ENCODE measurements at places on chromosomes 7 and 10. TPM values are rescaled to one million over a fixed set of nuclear protein-coding genes. Genes with fewer than 3 reads are reported as not detected.

Gene TMEM176B
- polyA plus RNA-seq, result 0.53 TPM

- no peak overlapping the region for H3K4me3 ChIP-seq
- peaks cover 3% of the 10 kb centered on the region for H3K27me3 ChIP-seq
- H3K36me3 ChIP-seq, result no peaks in the 10 kb centered on the region
- no peak for DNase-seq
- no peaks in the 10 kb centered on the region for H3K4me1 ChIP-seq
- H3K27ac ChIP-seq, result no peak overlapping the region
These were observed 168.4 kb upstream of the CELF2 start for GRCh38 chr10:10849306-10849705.

DNA sequence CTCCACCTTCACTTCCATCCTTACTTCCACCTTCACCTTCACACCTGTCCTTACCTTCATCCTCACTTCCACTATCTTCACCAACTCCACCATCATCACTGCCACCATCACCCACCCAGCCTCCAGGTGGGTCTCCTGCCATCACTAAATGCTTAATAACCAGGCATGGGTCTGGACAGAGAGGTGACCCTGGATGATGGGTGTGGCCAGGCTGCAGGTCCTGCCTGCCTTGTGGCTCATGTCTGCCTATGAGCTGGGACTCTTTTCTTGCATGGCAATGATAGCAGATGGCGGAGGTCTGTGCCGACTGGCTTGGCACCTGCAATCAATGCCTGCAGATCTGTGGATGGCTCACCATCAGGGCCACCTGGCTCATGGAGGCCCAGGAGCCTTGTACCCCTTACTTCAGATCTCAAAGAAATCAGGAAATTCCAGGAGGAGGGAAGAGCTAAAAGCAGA, 60.1 kb upstream of the ELN start:
- H3K4me1 ChIP-seq, result no peaks in the 10 kb centered on the region
- no peak overlapping the region for H3K4me3 ChIP-seq
- H3K27ac ChIP-seq, result no peak overlapping the region
- H3K36me3 ChIP-seq, result no peaks in the 10 kb centered on the region

- no peaks in the 10 kb centered on the region for H3K27me3 ChIP-seq
- no peak for DNase-seq
- no peaks in the 10 kb centered on the region for H3K36me3 ChIP-seq
- no peaks in the 10 kb centered on the region for H3K4me1 ChIP-seq
These were observed 34.9 kb upstream of the TMEM248 start for GRCh38 chr7:66886152-66886551.

Gene TRIL
- not detected for polyA plus RNA-seq
